ENCODE measurements at places on chromosomes 5 and 9.

DNA sequence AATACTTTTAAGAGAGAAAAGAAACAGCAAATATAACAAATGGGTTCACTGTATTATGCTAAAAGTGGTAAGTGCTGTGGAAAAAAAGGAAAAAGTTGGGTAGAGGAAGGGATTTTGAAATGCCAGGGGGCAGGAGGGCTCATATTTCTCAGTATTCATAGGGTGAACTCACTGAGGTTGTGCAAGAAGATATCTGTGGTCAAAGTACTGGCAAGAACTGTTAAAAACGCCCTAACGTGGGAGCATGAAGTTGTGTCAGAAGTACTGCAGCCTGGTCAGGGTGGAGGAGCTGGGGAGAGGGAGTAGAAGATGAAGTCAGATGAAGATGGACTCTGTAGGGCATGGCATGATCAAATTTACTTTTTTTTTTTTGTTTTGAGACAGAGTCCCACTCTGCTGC is 31.2 kb upstream of the SLC28A3 start:
- DNase-seq = peak; percentile 66

DNA sequence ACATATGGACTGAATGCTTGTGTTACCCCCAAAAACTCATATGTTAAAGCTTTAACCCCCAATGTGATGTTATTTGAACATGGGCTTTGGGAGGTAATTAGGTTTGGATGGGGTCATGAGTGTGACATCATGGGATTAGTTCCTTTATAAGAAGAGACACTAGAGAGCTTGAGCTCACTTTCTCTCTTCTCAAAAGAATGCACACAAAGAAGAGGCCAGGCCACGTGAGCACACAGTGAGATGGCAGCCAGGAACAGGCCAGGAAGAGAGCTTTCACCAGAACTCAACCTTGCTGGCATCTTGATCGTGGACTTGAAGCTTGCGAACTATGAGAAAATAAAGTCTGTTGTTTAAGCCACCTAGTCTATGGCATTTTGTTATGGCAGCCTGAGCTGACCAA is 360.6 kb downstream of the NR2F1-AS1 start:
- DNase-seq = no peak

DNA sequence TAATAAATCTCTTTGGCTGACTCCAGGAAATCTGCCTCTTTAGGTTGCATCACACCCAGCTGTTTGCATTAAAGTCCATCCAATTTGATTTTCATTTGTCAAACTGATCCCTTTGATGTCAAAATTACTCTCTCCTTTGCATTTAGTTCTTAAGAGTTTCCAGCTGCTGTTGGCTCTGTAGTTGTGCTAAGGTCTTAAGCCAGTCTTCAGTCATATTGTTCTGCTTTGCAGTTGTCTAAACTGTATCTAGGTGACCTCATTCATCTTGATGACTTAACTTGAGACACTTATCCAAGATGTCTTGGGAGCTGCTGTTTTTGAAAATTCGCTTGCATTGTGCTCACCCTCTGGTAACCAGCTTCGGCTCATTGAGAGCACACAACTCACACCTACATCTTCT is 386.9 kb upstream of the TLE4 start:
- DNase-seq = no peak

DNA sequence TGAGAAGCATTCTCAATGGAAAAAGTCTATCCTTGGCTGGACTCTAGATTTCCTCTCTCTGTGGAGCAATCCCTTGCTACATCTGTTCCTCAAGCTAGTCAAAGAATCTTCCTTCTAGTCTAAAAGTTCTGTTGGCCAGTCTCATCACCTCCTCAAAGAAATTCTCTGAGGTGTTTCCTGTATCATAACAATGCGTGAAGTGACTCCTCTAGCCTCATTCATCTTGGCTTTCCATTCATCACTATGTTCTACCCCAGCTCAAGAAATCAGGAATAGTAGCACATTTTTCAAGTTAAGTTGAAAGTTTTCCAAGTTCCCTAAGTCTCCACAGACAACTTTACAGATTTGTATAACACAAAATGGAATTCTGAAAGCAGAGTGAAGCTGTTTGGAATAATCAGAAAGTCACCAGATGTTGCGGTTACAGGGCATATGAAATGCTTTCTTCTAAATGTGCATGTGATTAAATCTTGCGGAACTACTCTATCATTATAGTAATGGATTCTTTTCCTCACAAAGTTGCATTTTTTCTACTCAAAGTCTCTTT is 176.6 kb upstream of the FREM1 start:
- DNase-seq = no peak

GRCh38 chr5:173664154-173664526 is 47.7 kb upstream of the BOD1 start:
- no peak for DNase-seq

- no peak for DNase-seq
Measured at GRCh38 chr5:1516615-1517601, 6.9 kb downstream of the LPCAT1 start.

- no peak for DNase-seq
Measured at GRCh38 chr5:174707671-174708070, 16.7 kb upstream of the MSX2 start.

GRCh38 chr5:35281613-35282012 is 51.3 kb upstream of the PRLR start:
- DNase-seq = no peak

Measured in natural killer cell treated with Interleukin-12 subunit alpha and Interleukin-12 subunit beta and Interleukin-15 and Interleukin-18, amount 100 ng/mL, for 72 hours (primary cell).